ENCODE measurements at places on chromosomes 4 and X.
A peak's percentile ranks its signal among the peaks of the same experiment; 100 is the strongest.

DNA sequence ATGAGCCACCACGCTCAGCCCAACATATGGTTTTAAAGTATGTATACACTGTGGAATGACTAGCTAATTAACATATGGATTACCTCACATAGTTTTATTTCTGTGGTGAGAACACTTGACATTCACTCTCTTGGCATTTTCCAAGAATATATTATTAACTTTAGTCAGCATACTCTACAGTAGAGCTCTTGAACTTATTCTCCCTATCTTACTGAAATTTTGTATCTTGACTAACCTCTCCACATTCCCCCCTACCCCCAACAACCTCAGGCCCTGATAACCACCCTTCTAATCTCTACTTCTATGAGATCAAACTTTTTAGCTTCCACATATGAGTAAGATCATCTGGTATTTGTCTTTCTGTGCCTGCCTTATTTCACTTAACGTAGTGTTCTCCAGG is 38.6 kb upstream of the AGA start:
- DNase-seq, result no peak

- DNase-seq, result peak; percentile 89
Measured at GRCh38 chr4:26048378-26048882, 134.4 kb downstream of the SMIM20 start.

GRCh38 chr4:55447108-55447708 is 51.5 kb downstream of the TMEM165 start:
- DNase-seq, result no peak

DNA sequence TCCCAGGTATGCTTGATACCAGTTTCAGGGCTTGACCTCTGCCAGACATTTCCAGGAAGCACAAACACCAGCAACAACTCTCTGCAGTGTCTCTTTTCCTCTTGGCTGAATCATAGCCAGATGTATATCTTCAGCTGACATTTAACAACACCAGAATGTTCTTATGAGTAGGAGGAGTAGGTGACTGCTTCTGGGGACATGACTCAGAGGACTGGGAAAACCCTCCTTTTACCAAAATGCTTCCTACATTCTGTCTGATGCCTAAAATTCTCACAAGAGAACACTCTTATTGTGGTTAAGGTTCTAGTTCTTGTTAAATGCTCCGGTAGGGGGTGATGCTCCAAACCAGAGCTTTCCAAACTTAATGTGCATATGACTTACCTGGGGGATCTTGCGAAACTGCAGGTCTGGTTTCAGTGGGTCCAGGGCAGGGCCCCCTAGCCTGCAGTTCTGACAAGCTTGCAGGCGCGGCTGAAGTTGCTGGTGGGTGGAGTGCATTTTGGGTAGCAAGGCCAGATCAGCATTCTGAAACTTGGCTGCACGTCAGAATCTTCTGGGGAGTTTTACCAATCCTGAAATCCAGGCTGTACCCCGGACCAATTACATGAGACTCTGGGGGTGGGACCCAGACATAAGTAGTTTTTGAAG is 329.3 kb upstream of the RPS6KA3 start:
- DNase-seq, result no peak

DNA sequence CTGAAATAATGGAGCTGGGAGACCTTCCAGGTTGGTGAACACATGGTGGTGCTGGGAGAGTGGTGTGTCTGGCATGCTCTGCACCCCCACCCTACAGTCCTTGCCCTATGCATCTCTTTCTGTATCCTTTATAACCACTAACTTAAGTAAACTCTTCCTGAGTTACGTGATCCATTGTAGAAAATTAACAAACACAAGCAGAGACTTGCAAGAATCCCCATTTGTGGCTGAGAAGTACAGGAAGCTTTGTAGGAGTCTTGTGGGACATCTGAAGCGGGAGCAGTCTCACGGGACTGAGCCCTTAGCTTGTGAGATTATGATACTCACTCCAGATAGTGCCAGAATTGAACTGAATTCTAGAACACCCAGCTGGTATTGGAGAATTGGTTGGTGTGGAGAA is 14.3 kb upstream of the FAM13A start:
- DNase-seq, result no peak

GRCh38 chrX:124619710-124620109 is 273.3 kb downstream of the SH2D1A start:
- DNase-seq, result no peak

- no peak for DNase-seq
Measured at GRCh38 chrX:12567857-12568256, 223.4 kb upstream of the PRPS2 start.

DNA sequence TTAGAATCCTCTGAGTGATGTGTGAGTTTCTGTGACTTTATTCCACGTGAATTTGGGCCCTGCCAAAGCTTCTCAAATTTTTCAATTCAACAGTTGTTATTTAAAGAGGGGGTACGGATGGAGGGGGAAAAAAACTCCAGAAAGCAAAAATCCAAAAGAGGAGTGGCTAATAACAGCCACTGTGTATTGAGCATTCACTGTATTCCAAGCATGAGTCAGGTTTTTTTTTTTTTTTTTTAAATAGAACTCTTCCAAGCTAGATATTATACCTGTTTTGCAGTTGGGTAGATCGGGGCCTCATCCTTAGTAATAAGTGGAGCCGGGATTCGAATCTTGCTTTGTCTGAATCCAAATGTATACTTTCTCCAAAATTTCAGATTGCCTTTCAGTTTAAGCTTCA is 6.4 kb upstream of the RHOH start:
- no peak for DNase-seq

- no peak for DNase-seq
Measured at GRCh38 chrX:78314561-78314960, 12.8 kb downstream of the CYSLTR1 start.

DNA sequence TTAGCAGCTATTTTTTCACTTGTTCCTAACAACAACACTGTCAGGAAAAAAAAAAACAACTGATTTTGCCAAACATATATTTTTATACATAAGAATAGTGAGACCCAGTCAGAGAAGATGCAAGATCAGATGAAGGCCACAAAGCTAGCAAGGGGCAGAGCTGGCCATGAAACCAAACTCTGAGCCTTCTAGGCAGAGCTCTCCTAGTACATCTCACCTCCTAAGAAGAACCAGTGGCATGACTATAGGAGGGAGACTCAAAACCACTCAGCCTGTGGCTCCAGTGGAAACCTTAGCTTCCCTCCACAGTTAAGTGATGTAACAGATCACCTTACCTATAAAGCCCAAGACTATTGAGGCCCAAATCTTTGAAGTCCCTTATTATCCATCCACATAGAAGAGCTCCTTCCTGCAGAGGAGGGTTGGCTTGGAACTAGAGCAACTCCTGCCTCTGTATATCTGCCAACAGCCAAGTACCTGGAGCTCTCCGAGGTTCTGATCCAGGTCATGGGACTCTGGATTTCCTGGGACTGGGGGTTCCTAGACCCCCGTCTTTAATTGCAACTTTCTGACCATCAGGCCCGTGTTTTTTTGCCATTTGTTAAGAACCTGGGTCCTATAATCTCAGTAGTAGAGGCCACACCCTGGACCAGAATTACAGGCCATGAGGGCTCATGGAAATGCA is 136.5 kb downstream of the SH3KBP1 start:
- DNase-seq, result no peak

- no peak for DNase-seq
Measured at GRCh38 chr4:113553082-113553481, 208.5 kb downstream of the CAMK2D start.

GRCh38 chr4:108965016-108965415 is 202.2 kb upstream of the ETNPPL start:
- no peak for DNase-seq

- no peak for DNase-seq
Measured at GRCh38 chr4:168562041-168562571, 65.3 kb downstream of the PALLD start.

GRCh38 chr4:15894393-15894792 is 44.1 kb downstream of the FGFBP1 start:
- DNase-seq, result no peak

- DNase-seq, result no peak
Measured at GRCh38 chr4:152399246-152399645, 136.6 kb downstream of the FBXW7 start.

DNA sequence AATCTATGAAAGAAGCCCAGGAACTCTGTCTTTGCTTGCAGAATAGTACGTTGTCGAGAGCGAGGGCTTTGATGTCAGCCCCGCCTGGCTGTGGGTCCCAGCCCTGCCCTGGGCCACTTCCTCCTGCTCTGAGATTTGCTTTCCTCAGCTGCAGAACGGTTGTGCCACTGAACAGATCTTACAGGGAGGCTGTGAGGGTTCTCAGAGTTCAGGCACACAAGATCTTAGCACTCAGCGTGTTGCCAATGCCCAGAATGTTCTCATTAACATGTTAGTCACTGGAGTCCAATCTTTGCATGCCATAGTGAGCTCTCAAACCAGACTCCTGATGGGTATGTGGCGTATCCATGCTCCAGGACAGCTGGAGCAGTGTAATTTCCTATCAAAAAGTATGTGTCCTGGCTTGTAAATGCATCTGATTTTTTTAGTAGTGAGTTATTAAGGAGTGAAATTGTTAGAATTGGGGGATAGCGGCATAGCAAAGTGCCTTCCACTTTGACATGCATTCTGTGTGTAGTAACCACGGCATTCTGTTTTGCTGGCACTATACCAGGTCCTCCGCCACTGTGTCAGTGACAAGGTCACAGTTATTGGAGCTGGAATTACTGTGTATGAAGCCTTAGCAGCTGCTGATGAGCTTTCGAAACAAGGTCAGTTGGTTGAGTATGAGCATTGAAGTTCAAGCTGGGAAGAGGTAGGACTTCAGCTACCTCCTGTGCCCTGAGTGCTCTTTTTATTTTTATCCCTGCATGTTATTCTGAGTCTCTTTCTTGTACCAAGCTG is 31.6 kb downstream of the TKTL1 start:
- DNase-seq, result no peak

DNA sequence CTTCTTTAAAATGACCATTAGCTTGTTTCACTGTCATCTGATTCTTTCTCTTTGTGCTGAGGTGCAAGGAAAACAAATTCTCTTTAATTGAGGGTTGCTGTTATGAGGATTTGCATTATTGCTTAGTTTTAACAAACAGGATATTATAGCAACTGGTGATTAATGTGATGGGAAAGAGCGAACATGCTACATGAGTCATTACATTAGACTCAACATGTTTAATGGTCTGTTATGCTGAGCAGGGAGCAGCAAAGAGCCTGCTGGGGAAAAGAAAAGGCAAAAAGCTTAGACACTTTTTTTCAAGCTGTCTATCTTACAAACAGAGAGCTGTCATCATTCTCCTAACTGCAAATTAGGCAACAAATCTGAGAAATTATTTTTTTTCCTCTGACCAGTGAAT is 230.5 kb upstream of the LCORL start:
- DNase-seq, result no peak

GRCh38 chr4:185255868-185256267 is 46.5 kb downstream of the SNX25 start:
- DNase-seq, result no peak

GRCh38 chr4:2813446-2814405 is 20.8 kb downstream of the SH3BP2 start:
- DNase-seq, result no peak

- DNase-seq, result no peak
Measured at GRCh38 chr4:109735566-109736365, 5.9 kb upstream of the PLA2G12A start.

DNA sequence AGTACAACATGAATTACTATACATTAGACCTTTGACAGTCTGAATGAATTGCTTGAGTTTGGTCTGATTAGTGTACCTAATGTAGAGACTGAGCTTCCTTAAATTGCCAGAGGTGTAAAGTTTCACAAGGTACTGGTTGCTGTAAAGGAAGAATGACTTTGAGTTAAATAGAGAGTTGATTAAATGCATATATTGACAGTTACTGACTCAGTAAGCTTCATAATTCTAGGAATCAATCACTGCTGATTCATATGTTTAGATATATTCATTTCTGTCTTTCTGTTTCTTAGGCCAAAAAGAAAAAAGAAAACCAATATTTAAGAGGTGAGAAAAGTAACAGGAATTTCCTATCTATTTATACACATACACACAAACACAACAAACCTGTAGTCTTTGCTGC is 16.2 kb upstream of the ART3 start:
- DNase-seq, result no peak

DNA sequence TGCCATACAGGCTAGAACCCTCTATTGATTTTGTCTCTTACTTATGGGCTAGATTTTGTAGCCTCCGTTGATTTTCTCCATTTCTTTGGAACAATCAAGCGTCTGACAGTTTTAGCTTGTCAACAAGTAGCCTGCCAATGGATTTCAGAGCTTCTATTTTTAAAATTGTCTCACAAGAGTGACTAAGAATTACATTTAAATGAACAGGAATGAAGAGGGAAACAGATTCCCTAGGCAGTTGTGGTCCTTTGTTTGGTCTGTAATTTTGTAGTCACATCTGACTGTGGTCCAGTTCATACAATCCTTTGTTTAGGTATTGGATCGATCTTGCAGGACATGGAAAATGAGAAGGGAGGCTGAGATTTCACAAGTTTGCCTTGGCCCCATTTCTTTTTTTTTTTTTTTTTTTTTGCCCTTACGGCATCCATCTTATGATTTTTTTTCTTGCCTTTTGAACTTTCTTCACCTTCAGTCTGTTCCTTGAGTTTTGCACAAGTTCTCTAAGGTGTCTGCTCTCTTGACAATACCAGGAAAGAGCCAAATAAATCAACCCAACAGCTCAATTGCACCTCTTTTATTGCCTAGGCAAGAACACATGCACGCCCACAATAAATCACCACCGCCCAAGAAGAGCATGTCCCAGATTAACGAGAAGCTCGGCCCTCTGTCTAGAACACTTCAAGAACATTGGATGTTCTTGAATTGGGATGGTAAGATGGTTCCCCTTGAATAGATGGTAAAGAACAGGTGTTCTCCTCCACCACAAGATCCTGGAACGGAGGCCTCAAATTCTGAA is 86.5 kb upstream of the EGFL6 start:
- DNase-seq, result peak; percentile 5

GRCh38 chrX:37509349-37509748 is 62.1 kb upstream of the LANCL3 start:
- DNase-seq, result no peak

DNA sequence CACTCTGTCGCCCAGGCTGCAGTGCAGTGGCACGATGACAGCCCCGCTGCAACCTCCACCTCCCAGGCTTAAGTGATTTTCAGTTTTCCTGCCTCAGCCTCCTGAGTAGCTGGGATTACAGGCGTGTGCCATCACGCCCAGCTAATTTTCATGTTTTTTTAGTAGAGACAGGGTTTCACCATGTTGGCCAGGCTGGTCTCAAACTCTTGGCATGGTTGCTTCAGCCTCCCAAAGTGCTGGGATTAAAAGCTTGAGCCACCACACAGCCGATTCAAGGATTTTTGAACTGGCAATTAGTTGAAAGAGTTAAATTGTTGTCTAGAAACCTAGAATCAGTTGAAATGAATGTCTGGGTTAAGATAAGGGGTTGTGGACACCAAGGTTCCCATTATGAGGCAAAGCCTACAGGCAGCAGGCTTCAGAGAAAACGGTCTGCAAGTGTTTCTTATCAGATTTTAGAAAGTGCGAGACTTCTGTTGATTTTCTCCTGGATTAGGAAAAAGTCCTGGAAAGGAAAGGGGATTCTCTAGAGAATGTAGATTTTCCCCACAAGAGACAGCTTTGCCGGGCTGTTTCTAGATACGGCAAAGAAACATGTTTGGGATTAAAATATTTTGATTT is 8.3 kb upstream of the CCNI start:
- DNase-seq, result no peak

Data from femur (tissue), 1 donor.